Osteoblast (primary cell): ENCODE measurements at places on chromosomes 7 and 10. TPM values are rescaled to one million over a fixed set of nuclear protein-coding genes. Genes with fewer than 3 reads are reported as not detected.

DNA sequence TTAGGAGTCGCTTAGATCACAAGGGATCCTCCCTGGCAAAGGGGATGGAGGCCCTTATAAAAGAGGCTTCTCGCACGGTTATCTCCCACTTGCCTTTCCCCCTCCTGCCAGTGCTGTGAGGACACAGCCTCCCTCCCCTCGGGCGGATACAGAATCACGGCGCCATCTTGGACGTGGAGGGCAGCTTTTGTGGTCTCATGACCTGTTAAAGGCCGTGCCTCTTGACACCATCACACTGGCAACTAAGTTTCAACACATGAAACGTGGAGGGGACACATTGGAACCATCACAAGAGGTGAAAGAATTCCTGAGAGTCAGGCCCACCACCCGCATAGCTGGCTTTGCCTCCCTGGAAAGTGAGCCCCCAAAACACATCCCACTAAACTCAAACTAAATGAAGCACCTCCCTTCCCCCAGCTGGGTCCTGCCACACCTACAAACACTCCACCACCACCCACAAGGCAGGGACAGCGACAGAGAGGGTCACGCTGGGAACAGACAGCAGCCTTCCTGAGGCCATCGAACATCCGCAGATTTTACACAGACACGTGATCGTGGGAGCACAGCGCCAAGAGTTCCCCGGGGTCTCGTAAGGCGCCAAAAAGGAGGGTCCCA is 110.6 kb downstream of the TCERG1L start:
- no peak for DNase-seq
- H3K36me3 ChIP-seq: no peaks in the 10 kb centered on the region
- no peak overlapping the region for H3K4me3 ChIP-seq
- no peaks in the 10 kb centered on the region for H3K27me3 ChIP-seq

MACROH2A2 gene
- total RNA-seq: 11.5 and 13.8 TPM in 2 replicates

- no peaks in the 10 kb centered on the region for H3K36me3 ChIP-seq
- no peaks in the 10 kb centered on the region for H3K27me3 ChIP-seq
- no peaks in the 10 kb centered on the region for H3K4me1 ChIP-seq
- no peak overlapping the region for H3K27ac ChIP-seq
- DNase-seq: no peak
These were observed 472.8 kb upstream of the ADARB2 start for GRCh38 chr10:2210088-2210487.

DNA sequence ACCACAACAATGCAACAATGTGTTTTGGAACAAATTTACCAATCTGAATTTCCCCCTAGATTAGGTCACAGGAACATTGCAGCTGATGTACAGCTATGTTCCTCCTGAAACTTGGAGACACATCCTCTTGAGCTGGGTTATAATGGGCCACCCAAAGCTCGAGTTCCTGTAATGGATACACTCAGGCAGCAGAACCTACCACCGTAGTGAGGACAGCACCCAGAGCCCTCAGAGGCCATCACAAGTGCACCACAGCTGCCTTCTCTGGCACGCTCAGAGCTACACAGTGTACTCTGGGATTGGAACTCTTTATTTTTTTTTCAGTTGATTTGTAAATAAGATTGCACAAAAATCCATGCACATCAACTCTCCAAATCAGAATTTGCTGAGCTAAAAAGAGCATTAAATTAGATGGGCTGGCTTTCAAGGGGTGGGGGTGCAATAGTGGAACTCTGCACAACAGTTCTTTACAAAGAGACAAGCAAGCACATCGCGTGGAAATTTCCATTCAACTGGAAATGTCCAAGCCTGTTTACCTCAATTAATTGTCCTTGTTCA is 56.7 kb downstream of the EGFR start:
- DNase-seq: no peak
- H3K27me3 ChIP-seq: no peaks in the 10 kb centered on the region
- H3K4me1 ChIP-seq: peaks cover 39% of the 10 kb centered on the region
- no peaks in the 10 kb centered on the region for H3K36me3 ChIP-seq

DNA sequence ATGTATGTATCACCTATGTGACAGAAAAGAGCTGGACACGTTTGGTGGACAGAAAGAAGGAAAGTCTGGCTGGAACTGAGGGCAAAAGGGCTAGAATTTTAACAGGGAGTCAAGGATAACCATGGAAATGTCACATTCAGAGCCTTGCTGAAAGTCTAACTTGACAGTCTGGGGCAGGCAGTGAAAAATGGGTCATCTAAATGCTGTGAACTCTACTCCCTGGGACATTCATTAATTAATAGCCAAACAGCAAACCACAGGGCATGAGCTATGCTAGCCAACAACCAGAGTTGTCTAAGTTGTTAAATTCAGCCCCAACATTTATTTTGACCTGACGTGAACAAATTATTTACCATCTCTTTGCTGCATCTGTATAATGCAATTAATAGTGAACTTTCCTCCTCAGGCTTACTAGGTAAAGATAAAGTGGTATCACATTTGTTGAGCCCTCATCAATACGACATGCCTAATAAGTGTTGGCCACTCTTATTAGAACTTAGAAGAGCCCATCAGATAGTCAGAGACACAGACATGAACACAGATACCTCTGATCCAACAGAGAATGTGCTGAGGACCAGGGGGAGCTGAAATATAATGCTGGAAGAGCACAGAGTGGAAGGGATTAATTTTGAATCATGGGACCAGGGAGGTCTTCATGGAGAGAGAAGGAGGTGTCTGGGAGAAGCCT is 109.9 kb downstream of the SORCS1 start:
- DNase-seq: no peak
- no peaks in the 10 kb centered on the region for H3K27me3 ChIP-seq
- H3K36me3 ChIP-seq: no peaks in the 10 kb centered on the region
- H3K4me3 ChIP-seq: no peak overlapping the region
- no peak overlapping the region for H3K27ac ChIP-seq
- no peaks in the 10 kb centered on the region for H3K4me1 ChIP-seq

- H3K27me3 ChIP-seq: no peaks in the 10 kb centered on the region
- H3K27ac ChIP-seq: no peak overlapping the region
- H3K4me1 ChIP-seq: no peaks in the 10 kb centered on the region
- H3K4me3 ChIP-seq: no peak overlapping the region
- DNase-seq: no peak
These were observed 141.8 kb upstream of the LRGUK start for GRCh38 chr7:133985300-133985699.

GRCh38 chr10:133366130-133366478 is 7.0 kb downstream of the ECHS1 start:
- H3K4me3 ChIP-seq: no peak overlapping the region
- no peaks in the 10 kb centered on the region for H3K4me1 ChIP-seq
- no peaks in the 10 kb centered on the region for H3K27me3 ChIP-seq
- H3K27ac ChIP-seq: no peak overlapping the region

PRSS37 gene
- not detected in 2 replicates for total RNA-seq

GRCh38 chr10:59805014-59805413 is 51.8 kb upstream of the MRLN start:
- no peak for DNase-seq
- H3K27ac ChIP-seq: no peak overlapping the region
- H3K4me1 ChIP-seq: no peaks in the 10 kb centered on the region
- H3K36me3 ChIP-seq: peaks cover 42% of the 10 kb centered on the region
- H3K4me3 ChIP-seq: no peak overlapping the region
